ENCODE measurements at places on chromosomes 16 and 17.
A peak's percentile ranks its signal among the peaks of the same experiment; 100 is the strongest.

GRCh38 chr17:48547808-48548522 is 3.1 kb upstream of the HOXB2 start:
- no peak for DNase-seq

DNA sequence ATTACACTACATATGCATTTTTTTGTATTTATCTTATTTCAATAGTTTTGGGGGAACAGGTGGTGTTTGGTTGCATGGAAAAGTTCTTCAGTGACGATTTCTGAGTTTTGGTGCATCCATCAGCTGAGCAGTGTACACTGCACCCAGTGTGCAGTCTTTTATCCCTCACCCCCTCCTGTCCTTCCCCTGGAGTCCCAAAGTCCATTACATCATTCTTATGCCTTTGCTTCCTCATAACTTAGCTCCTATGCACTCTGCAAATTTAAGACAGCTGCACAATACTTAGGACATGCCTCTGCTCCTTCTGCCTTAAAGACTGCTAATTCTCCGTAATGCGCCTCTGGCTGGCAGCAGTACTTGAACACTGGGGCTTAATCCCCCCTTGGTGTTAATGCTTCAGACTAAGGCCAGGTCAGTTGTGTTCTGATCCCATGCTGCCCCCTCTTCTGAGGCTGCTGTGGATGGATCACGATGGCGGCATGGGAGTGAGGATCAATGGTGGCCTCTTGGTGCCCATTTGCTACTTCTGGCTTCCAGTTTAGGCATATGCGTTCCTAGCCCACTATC is 146.2 kb downstream of the PARN start:
- no peak for DNase-seq

GRCh38 chr16:58661199-58661830 is 23.3 kb downstream of the SLC38A7 start:
- DNase-seq, result no peak

- DNase-seq, result no peak
Measured at GRCh38 chr17:77908501-77908900, 50.0 kb upstream of the TNRC6C start.

GRCh38 chr17:8125947-8126490 is 2.1 kb upstream of the HES7 start:
- DNase-seq, result peak; percentile 47

- no peak for DNase-seq
Measured at GRCh38 chr17:6901086-6901485, 69.6 kb upstream of the TEKT1 start.

GRCh38 chr17:68199837-68200688 is 47.8 kb upstream of the AMZ2 start:
- DNase-seq, result no peak

- no peak for DNase-seq
Measured at GRCh38 chr16:86926181-86927094, 348.1 kb downstream of the FOXL1 start.

DNA sequence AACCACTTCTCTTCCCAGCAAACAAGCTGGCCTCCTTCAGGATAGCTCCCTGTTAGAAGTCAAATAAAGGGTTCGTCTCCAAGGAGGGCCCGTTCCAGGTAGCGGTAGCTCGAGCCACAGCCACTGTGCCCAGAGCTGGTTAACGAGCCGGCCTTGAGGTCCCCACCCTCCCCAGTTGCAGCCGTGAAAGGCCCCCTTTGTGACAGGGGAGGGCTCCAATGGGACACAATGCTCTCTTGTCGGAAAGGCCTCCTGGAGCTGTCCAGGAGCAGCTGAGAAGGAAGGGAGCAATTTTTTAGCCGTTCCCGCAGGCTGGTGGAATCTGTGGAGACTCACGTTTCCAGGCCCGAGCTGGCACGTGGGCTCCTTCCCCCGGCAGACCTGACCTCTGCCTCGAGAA is 29.9 kb upstream of the FOXF1 start:
- DNase-seq, result no peak

GRCh38 chr17:4433515-4434031 is at the start of gene SPNS3:
Gene SPNS3, plus strand, starts transcription at chr17:4433940. Its CDS starts 28 bp downstream, at chr17:4433968.
- peak; percentile 38 for DNase-seq

- no peak for DNase-seq
Measured at GRCh38 chr17:60388742-60389141, 3.2 kb downstream of the USP32 start.

All from activated CD4-positive, CD25-positive, alpha-beta regulatory T cell treated with anti-CD3 and anti-CD28 coated beads, Interleukin-2, amount 50 U/mL, for 72 hours (primary cell).